ENCODE measurements at places on chromosomes 16 and 17. TPM values are rescaled to one million over a fixed set of nuclear protein-coding genes. Genes with fewer than 3 reads are reported as not detected.

Gene TIMP2
- polyA plus RNA-seq: 138 TPM

Gene UBFD1
- 82.7 TPM for polyA plus RNA-seq

Gene PDE6G
- polyA plus RNA-seq: 11.0 TPM

Gene ABCC3
- 11.8 TPM for polyA plus RNA-seq

Gene UBE2Z
- polyA plus RNA-seq: 105 TPM

Gene CARD14
- 2.2 TPM for polyA plus RNA-seq

Gene KRT33B
- polyA plus RNA-seq: not detected

Gene RCVRN
- polyA plus RNA-seq: not detected

Gene NGFR
- 2.9 TPM for polyA plus RNA-seq

DNA sequence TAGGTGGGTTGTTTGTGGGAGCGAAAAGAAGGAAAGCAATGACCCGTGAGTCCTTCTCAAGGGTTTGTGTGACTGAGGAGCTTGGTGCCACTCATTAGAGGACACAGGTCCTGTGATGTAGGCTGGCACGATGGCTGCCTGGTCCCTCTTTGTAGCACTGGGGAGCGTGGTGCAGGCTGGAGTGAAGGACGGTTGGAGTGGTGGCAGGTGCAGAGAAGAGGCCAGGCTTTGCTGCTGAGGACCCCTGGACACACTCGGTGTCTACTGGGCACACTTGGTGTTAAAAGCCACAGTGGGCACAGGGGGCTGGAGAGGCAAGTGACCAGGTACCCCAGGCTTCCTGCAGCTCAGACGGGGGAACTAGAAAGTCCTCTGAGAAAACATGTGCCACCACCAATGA lies 106.0 kb downstream of the NTN1 start:
- DNase-seq: no peak

- no peak for DNase-seq
These were observed 374.3 kb upstream of the GOT2 start for GRCh38 chr16:59108374-59108773.

DNA sequence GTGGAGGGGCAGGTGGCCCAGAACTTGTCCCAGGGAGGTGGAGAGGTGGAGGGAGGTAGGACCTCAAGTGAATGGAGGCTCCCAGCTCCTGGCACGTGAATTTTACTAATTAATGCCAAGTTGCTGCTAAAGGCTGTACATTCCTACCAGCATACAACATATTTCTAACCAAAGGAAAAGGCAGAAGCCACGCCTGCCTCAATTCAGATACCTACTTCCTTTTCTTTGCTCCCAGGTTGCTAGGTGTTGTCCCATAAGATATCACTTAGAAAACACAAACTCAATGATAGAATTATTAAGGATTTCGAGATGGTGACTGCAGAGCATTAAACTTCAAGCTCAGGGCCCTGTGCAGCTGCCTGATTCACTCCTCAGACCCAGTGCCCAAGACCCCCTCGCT lies 20.5 kb upstream of the SMPD3 start:
- DNase-seq: no peak

GRCh38 chr17:83010206-83011200 lies 68.9 kb upstream of the METRNL start:
- no peak for DNase-seq

- DNase-seq: no peak
These were observed 8.3 kb upstream of the MAP2K3 start for GRCh38 chr17:21276264-21276588.

DNA sequence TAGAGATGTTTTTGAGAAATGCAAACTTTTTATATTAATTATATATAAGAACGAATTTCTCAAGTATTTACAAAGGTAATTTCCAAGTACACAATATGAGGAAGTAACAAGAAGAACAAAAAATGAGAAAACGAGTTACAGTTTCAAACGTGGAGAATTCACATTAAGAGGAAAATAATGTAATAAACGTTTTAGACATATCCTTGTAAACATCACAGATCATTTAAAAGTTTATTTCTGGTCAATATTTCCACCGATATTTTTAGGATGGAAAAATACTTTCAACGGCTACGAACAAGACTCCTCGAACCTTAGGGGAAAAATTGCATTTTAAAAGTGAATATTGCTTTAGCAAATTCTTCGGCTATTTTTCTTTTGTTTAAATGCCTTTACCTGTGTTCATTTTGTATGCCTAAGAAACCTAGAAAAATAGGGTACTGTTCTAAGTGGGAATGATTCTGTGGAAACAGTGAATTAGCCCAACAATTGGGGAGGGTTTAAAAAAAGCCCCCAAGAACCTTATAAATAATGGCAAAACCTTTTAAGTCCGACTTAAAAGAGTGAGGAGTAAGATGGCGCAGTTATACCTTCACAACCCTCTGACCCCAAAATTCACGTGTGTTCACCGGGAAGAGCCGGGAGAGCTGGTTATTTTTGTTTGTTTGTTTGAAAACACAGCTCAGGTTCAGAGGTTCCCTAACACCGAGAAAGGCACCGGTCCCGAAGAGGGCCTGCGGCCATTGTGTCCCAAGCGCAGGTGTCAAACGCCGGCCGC lies 3.3 kb downstream of the HNF1B start:
- DNase-seq: no peak

GRCh38 chr17:83125515-83126274 lies 46.3 kb downstream of the METRNL start:
- DNase-seq: no peak

DNA sequence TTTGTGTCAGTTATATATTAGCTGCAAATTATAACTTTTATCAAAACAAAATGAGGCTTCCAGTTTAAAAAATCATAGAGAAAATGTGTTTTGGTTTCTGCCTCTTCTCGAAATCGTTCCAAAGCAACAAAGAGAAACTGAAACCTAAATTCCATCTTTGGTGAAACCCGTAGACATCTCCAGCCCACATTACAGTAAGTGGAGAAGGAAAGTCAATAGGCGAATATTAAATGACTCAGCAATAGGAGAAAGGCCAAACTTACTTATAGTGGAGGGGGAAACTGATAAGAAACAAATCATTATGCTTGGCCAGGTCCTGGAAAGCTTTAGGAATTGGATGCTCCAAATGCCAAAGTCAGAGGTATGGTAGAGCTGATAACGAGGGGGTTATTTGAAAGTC lies 103.0 kb upstream of the SHISA6 start:
- no peak for DNase-seq

GRCh38 chr16:88361775-88362174 lies 21.0 kb upstream of the ZNF469 start:
- DNase-seq: no peak

GRCh38 chr17:83029571-83029970 lies 49.8 kb upstream of the METRNL start:
- DNase-seq: no peak
